Renal pelvis (tissue), 12 donors: ENCODE measurements at places on chromosomes 7 and 10. TPM values are rescaled to one million over a fixed set of nuclear protein-coding genes. Genes with fewer than 3 reads are reported as not detected.
A peak's percentile ranks its signal among the peaks of the same experiment; 100 is the strongest.

Gene CAV2
- polyA plus RNA-seq = 23.4 TPM

Gene TMEM72
- polyA plus RNA-seq = 87.9 TPM

Gene NUB1
- 75.7 TPM for polyA plus RNA-seq

Gene WDR86
- 49.5 TPM for polyA plus RNA-seq

DNA sequence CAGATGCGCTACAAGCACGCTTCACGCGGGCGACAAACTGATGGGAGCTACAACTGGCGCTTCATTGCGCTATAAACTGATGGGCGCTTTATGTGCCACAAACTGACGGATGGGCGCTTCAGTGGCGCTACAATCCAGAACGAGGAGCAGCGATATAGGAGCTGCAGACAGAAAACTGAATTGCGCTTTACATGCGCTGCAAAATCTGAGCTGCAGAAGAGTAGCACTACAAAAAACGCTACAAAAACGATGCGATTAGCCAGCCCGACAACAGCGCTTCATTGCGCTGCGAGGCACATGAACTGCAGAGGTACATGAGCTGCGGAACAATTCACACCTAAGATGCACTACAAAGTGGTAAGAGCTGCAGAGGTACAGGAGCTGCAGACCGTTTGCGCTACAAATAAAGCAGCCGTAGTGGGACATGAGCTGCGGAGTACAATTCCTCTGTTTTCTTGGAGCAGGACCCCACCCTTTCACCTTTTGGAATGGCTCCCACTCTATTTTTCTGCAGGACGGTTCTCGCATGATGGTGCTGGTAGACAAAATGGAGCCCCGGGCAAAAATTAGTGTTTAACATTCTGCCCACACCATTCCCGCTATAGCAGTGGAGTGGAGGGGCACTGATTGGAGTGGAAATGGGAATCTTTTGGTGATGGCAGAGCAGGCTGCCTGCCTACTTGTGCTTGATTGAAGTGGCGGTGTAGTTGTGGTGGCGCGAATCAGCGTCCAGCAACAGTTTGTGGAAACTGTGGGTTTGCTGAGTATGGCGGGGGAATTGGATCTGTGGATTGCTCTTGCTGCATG, 1.2 kb upstream of the SGCE start:
- DNase-seq = peak; percentile 23

DNA sequence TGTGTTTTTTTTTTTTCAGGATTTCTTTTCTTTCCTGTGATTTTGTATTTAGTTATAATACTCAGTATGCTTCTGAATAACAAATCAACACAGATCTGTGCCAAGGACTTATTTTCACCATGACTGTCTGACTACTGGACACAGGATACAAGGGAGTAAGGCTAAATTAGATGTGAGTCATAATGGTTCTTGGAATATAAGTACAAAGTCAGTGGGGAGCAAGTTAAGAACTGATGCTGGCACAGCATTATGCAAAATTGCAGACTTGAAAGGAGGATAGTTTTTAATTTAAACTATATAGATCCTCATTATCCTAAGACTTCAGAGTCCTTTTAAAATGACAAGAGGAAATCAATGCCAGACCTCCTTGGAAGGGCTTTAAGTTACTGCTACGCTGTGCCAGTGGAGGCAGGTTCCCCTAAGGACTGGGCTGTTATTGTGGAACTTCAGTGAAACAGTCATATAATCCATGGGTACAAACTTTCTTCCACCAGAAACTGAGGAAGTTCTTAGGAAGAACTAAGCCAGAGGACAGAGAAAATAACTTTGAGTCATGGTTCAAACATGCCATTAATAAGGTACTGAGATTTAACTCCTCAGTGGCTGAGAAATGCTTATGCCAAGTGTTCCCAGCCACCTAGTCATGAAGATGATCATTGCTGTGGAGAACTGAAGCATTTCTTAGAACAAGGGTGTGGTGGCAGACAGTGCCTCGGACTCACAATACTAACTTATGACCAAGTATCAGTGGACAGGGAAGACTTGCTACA, 531.2 kb downstream of the HTR7 start:
- no peak for DNase-seq

GRCh38 chr7:143437578-143437977, 5.7 kb upstream of the TAS2R60 start:
- DNase-seq = no peak

DNA sequence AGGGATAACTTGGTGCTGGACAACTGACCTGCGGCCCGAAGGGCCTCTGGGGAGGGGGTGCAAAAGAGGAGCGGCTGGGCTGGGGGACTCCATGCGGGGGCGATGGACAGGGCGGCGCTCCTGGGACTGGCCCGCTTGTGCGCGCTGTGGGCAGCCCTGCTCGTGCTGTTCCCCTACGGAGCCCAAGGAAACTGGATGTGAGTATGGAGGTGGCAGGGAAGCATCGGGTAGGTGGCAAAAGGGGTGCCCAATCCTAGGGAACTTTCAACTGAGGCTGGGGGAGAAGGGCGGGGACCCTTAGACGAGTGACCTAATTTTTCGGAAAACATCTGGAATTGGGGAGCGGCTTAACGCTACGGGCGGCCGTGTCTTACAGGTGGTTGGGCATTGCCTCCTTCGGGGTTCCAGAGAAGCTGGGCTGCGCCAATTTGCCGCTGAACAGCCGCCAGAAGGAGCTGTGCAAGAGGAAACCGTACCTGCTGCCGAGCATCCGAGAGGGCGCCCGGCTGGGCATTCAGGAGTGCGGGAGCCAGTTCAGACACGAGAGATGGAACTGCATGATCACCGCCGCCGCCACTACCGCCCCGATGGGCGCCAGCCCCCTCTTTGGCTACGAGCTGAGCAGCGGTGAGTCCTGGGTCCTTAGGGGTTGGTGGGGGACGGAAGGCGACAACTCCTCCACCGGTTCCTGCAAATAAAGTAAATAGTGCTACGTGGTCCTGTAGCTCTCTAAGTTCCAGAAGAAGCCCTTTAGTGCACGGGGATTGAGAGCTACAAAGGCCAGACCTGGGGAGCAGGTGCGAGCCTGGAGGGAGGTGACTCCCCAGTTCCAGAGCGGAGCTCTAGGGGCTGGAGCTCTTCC, 622 bp downstream of the WNT16 start:
- DNase-seq = peak; percentile 8

DNA sequence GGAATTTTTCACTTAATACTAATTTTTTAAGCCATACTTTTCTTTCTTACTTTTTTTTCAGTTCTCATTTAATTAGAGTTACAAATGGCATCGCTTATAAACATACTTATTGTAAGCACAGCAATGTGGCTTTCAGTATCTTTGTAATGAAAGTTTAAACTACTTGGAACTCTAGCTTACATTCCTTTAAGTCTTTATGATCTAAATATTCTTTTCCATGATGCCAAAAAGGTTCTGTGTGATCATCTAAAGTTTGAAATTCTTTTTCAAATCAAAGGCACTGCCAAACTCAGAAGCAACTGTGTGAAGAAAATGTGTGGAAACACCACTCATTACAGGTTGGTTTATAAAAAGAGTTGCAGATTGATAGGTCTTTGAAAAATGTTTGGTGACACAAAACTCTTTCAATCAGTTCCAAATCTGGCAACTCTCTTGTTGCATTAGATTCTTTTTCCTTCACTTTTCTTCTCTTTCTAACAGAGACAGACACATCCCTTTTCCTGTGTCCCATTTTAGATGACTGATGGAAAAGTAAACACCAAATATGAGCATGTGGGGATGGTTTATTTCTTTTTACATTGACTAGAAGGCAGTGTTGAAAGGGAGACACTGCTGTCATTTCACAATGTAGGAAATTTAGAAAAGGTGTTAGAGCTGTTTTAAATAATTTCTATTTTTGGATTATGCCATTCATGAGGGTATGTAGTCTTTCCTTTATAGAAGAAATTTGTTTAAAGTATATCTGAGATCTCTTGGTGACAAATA, 392.3 kb downstream of the SUGCT start:
- no peak for DNase-seq

DNA sequence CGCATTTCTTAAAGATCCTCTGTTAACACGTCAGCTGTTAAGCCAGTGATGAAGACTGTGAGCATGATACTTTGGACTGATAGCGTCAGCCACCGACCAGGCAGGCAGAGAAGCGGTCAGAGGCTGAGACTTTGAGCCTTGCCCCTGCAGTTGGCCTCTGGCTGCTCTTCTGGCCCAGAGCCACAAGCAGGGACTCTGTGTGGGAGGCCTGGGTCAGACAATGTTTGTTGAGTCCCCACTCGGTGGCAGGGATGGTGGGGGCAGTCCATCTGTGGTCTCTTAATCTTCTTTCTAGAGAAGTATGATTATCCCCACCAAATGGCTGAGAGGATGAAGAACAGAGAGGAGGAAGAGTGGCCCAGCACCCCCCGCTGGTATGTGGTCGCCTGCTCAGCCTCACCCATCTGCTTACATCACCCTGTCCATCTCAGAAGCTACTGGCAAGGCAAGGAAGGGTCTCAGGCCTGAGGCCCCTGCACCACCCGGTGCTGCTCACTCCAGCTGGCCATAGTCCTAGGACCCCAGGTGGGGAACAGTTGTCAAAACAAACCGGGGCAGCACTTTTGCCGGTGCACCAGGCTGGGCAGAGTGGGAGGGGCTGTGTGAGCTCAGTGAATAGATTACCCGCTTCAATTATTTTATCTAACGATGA, 202.9 kb downstream of the GRID1 start:
- no peak for DNase-seq

DNA sequence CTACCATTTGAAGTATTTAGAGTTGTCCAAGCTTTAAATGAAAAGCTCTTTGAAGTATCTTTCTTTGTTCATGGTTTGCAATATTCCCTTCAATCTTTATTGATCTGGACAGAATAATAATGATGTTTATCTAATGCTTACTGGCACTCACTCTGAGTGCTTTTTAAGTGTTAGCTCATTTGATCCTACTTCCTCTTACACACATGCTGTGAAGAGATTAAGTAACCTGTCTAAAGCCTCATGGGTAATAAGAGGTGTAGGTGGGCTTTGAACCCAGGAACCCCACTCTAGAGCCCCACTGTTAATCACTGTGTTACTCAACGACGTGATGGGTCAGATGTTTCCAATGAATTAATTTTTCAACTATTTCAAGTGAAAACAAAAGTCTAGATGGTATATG, 31.1 kb upstream of the ADD3 start:
- no peak for DNase-seq

DNA sequence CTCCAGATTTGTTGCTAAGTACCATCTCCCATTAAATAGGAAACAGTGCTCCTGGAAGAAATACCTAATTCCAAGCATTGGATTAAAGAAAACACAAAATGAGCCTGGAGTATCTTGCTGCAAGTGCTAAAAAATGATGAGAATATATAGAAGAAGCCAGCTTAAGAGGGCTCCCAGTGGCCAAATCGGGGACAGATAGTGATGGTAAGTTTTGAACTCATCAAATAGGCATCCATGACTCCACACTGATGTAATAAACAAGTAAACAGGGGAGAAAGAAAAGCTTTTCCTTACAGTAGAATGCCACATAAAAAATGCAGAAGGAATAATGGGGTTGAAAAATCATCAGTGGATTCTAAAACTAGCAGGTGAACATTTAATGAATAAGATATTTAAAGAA, 72.4 kb downstream of the CTTNBP2 start:
- DNase-seq = no peak

DNA sequence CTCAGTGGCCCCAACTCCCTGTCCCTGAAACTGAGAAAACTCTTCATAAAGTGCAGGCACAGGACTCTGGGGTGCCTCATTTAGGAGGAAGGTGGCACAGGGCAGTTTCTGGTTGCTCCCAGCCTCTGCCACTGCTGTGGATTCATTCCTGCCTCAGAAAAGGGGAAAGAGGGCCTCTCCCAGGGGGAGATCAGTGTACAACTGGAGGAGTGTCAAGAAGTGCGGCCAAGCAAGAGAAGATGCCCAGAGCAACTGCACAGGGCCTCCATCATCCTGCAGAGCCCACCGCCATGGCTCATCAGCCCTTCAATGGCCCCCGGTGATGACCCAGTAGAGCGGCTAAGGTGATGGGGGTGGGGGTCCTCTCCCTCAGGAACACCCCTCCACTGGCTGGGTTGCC, 150.3 kb downstream of the PLXNA4 start:
- no peak for DNase-seq

GRCh38 chr10:14571866-14572507, 202.7 kb downstream of the FAM107B start:
- no peak for DNase-seq

DNA sequence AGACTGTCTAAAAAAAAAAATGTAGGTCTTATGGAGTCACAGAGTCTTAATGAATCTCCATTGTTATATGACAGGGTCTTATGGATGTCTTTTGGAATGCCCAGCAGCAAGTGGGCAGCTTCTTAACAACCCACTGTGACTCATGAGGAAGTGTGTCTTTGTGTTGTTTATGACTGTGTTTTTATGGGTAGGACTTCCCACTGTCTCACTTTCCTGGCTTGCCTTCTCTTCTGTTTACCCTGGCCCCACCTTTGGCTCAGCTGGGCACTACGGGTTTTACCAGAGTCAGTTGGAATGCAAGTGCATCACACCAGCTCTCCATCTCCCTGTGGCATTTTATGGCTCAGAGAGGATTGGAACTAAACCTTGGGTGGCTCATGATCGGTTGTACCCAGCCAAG, 580.5 kb downstream of the AUTS2 start:
- DNase-seq = no peak

DNA sequence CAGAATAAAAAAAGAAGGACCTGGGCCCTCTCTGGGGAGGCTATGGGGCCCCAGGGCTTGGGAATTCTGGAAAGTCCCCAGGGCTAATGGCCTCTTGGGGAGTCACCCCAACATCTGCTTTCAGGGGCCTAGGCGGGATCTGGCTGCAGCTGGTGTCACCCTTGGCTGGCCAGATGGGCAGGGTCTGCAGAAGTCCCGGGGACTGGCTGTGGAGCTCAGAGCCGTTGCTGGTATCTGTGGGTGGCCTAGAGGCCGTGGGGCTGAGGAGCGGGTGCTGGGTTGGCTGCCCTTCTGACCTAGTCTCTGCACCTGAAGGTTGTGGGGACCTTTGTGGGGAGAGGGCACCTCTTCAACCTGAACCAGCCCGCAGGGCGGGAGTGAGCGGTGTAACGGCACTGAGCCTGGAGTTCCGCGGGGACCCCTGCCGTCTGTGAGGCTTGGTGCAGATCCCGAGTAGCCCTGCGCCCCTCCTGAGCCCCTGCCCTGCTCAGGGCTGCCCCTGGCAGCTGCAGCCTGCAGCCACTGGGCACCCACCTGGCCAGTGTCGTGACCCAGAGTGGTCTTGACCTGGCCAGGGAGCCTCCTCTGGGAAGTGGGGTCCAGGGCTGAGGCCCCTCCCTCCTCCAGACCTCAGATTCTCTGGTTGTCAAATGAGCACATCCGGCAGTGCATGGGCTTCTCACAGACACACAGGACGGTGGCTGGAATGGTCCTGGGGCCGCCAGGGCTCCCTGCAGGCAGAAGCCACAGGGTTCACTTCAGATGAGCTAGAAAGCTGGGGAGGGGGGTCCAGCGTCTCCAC, 51.5 kb downstream of the UNCX start:
- DNase-seq = no peak
